ENCODE measurements at places on chromosomes 7 and 10. TPM values are rescaled to one million over a fixed set of nuclear protein-coding genes. Genes with fewer than 3 reads are reported as not detected.

PRKAR2B gene
- 2.2 TPM for total RNA-seq

TAS2R3 gene
- total RNA-seq: not detected

PTPN20 gene
- 3.9 TPM for total RNA-seq

PYROXD2 gene
- 3.9 TPM for total RNA-seq

TACC2 gene
- 74.1 TPM for total RNA-seq

FGFR2 gene
- 0.43 TPM for total RNA-seq

ABCB1 gene
- 0.02 TPM for total RNA-seq

RBM17 gene
- total RNA-seq: 102 TPM
